ENCODE measurements at places on chromosomes 11 and 22. TPM values are rescaled to one million over a fixed set of nuclear protein-coding genes. Genes with fewer than 3 reads are reported as not detected.

SYCE3 gene
- polyA plus RNA-seq: not detected

GDPD4 gene
- polyA plus RNA-seq: 0.09 TPM

- DNase-seq: no peak
These were observed 189.0 kb upstream of the MPPED2 start for GRCh38 chr11:30775233-30775522.

GRCh38 chr11:105162506-105162905 is 22.9 kb upstream of the CARD18 start:
- no peak for DNase-seq

GRCh38 chr11:35009944-35010342 is 93.5 kb downstream of the PDHX start:
- DNase-seq: no peak

GRCh38 chr22:20116376-20116950 is 559 bp downstream of the RANBP1 start:
- no peak for DNase-seq
